Esophagus mucosa (tissue), 1 donor: ENCODE measurements at places on chromosomes 11 and 22.

GRCh38 chr11:33434294-33434693 lies 177.1 kb downstream of the HIPK3 start:
- no peak for ATAC-seq

DNA sequence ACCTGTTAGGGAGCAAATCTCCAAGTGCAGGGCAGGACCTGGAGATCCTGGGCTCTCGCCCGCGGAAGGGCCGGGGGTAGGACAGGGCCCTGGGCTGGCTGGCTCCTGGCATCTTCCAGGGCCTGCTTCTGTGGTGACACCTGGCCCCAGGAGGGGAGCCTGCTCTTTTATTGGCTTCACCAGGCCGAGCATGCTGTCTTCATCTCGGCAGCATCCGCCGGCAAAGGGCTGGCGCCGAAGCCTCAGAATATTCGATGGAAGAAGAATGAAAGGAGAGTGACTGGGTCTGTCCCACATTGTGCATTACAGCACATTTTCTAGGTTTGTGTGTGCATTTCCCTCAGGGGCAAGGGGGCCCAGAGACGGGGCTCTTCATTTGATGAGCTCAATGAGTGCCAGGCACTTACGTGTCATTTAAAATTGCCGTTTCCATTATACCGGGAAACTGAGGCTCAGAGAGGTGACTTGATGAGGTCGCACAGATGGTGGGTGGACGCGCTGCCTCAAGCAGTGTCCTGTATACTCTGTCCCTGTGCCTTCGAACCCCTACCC lies 70.0 kb downstream of the RBX1 start:
- no peak for ATAC-seq

DNA sequence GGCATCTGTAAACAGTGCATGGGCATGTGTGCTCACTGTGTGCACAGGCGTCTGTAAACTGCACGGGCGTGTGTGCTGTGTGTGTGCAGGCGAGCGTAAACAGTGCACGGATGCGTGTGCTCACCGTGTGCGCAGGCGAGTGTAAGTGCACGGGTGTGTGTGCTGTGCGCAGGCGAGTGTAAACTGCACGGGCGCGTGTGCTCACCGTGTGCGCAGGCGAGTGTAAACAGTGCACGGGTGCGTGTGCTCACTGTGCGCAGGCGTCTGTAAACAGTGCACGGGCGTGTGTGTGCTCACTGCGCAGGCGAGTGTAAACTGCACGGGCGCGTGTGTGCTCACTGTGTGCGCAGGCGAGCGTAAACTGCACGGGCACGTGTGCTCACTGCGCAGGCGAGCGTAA lies 22.4 kb downstream of the RNH1 start:
- peak; percentile 16 for ATAC-seq

DNA sequence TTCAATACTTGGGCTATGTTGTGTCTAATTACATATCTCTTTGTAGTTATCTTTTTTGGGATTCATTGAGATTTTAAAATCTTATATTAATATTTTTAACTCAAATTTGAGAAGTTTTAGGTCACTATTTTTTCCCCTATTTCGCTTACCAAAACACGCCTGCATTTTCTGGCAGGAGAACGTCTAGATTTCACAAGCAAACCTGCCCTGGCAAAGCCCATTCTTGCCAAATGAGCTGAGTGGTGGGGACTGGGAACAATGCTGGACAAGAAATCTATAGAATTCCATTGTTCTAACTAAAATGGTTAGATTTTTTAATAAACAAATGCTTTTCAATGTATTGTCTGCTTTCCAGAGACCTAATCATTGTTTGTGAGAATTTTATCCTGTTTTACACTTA lies 1283.7 kb upstream of the RAG2 start:
- no peak for ATAC-seq

GRCh38 chr11:73314117-73314961 lies 6.3 kb downstream of the ARHGEF17 start:
- ATAC-seq: no peak

DNA sequence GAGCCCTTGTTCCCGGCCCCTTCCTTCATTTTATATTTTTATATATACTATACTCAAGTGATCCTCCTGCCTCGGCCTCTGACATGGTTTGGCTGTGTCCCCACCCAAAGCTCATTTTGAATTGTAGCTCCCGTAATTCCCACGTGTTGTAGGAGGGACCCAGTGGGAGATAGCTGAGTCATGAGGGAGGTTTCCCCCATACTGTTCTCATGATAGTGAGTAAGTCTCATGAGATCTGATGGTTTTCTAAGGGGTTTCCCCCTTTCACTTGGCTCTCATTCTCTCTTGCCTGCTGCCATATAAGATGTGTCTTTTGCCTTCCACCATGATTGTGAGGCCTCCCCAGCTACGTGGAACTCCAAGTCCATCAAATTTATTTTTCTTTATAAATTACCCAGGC lies 7.2 kb upstream of the ZNF280A start:
- ATAC-seq: no peak

- ATAC-seq: no peak
Observed at GRCh38 chr11:132941024-132941646, 591.2 kb downstream of the OPCML start.
